ENCODE measurements at places on chromosomes 16 and 17.

DNA sequence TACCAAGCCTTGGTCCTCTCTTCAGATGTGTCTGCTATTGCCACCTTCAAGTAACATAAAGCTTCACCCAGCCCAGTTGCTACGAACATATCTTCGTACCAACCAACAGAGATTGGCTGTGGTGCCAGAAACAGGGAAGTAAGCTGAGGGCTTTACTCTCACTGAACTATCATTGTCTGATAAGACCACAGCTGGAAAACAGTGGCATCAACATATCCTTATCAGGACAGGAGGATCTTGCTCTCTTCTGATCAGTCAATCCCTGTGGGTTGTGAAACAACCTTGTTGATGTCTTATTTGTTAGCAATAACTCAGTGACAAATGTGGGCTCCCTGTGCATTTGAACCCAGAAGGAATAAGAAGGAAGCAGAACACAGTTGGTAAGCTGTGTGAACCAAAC is 446.3 kb upstream of the MAF start:
- no peaks in the 10 kb centered on the region for H3K36me3 ChIP-seq
- H3K4me3 ChIP-seq: no peak overlapping the region
- H3K27ac ChIP-seq: no peak overlapping the region
- no peaks in the 10 kb centered on the region for H3K4me1 ChIP-seq
- H3K27me3 ChIP-seq: no peaks in the 10 kb centered on the region
- no peak for DNase-seq

DNA sequence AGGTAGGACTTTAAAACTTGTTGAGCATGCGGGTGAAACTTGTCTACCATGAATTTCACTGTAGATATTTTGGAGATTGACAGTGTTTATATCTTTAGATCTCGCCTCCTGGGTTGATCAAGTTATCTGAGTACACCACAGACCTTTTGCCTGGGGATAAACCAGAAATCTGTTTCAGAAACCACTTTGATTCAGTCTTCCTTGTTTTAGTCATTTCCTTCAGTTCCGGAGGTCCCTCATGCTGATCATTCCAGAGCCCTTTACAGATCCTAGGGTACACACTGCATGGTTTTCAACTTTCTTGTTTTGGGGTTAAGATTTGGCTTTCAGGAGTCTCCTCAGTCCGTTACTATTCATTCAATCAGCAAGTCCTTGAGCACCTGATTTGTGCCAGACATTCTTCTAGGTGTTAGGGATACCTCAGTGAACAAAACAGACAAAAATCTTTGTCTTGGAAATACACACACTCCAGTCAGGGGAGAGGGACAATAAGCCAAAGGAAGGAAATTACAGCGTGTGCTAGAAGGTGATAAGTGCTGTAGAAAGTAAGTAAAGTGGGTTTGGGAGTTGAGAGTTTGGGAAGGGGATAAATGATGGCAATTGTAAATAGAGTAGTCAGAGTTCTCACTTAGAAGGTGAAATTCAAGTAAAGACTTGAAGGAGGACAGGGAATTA is 12.2 kb downstream of the NOD2 start:
- no peak overlapping the region for H3K4me3 ChIP-seq
- peaks cover 7% of the 10 kb centered on the region for H3K4me1 ChIP-seq
- H3K36me3 ChIP-seq: no peaks in the 10 kb centered on the region
- no peaks in the 10 kb centered on the region for H3K27me3 ChIP-seq
- no peak for DNase-seq
- no peak overlapping the region for H3K27ac ChIP-seq

GRCh38 chr17:41029633-41030245 is at the start of gene KRTAP1-4:
Gene KRTAP1-4 (minus strand): TSS chr17:41030195. CDS start chr17:41030078, 117 bp downstream.
- no peak within 1 kb of the TSS for H3K4me3 ChIP-seq
- H3K27ac ChIP-seq: no peak within 1 kb of the TSS
- H3K27me3 ChIP-seq: no peaks in the 10 kb centered on the region
- no peaks in the 10 kb centered on the region for H3K4me1 ChIP-seq
- DNase-seq: no peak

- no peaks in the 10 kb centered on the region for H3K36me3 ChIP-seq
- H3K27me3 ChIP-seq: no peaks in the 10 kb centered on the region
- DNase-seq: no peak
- H3K4me3 ChIP-seq: no peak overlapping the region
These were observed 2.8 kb downstream of the RAB40C start for GRCh38 chr16:592518-593306.

GRCh38 chr17:57471868-57472368 is 215.6 kb downstream of the MSI2 start:
- no peak overlapping the region for H3K4me3 ChIP-seq
- no peaks in the 10 kb centered on the region for H3K36me3 ChIP-seq
- no peaks in the 10 kb centered on the region for H3K27me3 ChIP-seq
- H3K27ac ChIP-seq: peak overlapping the region; percentile 67
- no peak for DNase-seq
- H3K4me1 ChIP-seq: peaks cover 92% of the 10 kb centered on the region

GRCh38 chr17:18129041-18129502 is 20.5 kb downstream of the MYO15A start:
- no peaks in the 10 kb centered on the region for H3K4me1 ChIP-seq
- H3K36me3 ChIP-seq: no peaks in the 10 kb centered on the region
- H3K27me3 ChIP-seq: no peaks in the 10 kb centered on the region
- no peak overlapping the region for H3K27ac ChIP-seq
- no peak for DNase-seq
- H3K4me3 ChIP-seq: no peak overlapping the region
